Stimulated activated CD4-positive, alpha-beta T cell treated with anti-CD3 and anti-CD28 coated beads, Interleukin-1b, Interleukin-23, amount 100 ng/mL, for 1 hour (primary cell): ENCODE measurements at places on chromosomes 2 and 18.

DNA sequence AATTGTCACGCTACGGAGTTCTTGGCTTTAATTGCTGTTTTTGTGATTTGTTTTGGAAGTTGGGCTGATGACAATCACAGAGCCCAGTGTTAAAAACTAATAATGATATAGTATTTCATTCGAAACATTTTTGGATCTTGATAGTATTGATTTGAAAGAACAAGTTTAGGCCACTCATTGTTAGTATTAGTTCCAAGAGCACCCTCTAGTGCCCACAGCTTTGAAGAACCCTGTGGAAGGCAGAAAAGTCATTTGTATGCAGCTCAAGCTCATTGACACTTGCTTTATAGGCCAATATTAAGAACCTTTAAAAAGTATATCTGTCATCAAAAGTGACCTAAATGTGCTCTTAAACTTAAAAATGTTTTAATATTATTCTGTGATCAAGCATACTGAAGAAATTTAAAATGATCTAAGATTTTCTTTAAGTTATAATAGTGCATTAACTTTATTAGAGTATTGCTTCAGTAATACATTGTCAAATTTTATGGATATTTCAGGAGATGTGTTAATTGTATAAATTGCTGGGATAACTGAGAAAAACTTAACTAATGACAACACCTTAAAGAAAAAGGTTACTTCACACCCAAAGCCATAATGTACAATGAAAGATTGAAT lies 191.0 kb downstream of the GRB14 start:
- no peak for DNase-seq

DNA sequence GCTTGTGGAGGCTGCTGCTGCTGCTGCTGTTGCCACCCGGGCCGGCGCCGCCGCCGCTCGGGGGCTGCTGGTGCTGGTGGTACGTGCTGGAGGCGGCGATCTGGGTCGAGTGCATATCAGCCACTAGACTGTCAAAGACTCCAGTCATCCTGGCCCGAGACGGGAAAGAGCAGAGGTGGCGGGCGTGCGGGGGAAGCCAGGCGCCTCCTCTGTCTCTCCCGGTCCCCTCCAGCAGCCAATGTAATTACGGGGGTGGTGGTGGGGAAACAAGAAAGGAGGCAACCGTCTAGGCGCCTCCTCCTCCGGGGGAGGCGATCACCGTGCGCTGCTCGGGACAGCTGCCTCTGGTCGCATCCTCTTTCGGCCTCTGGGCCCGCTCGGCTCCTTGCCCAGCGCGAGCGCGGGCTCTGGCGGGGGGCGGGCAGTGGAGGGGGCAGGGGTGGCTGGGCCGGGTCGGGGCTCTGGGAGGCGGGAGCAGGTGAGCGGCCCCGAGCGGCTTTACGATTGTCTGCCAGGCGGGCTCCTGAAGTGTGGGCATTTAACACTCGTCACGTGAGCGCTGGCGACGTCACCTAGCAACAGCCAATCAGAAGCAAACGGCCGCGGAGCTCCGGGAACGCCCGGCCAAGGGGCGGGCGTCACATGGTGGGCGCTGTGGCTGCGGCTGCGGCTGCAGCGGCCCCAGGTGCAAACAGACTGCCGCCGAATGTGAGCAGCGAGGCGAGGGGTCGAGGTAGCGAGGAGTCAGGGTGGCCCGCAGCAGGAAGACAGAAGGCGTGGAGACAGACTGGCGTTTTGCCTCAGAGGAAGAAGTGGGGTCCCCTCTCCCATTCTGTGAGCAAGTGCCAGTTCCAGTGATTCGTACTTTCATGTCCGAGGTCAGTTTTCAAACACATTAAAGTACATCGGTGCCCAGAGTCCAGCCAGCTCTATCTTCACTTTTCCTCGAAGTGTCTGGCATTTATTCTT lies at the start of gene DLX2:
Gene DLX2 (minus strand): TSS at position 510 of the 969 bp plus-strand sequence. CDS start 362 bp downstream, at position 148.
- no peak for DNase-seq

- DNase-seq, result no peak
These were observed 32.2 kb downstream of the QPCT start for GRCh38 chr2:37376421-37377186.

DNA sequence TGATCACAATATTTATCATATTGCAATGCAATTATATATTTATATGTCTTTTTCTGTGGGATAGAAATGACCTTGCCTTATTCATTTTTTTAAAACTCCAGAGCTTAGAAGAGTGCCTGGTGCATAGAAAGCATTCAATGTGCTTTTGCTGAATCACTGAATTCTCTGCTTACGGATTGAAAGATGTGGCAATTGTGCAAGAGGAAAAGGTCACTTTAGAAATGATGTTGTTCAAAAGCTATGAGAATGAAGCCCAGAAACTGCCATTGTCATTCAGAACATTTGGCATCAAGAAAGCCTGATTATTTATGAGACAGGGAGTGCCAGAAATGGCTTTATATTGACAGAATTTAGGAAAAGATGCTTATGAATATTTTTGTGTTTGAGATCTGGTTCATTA lies 678.6 kb upstream of the CDH2 start:
- DNase-seq, result no peak

GRCh38 chr2:235146871-235147565 lies 195.2 kb downstream of the SH3BP4 start:
- no peak for DNase-seq

- DNase-seq, result no peak
These were observed 78.8 kb upstream of the ITGB6 start for GRCh38 chr2:160278879-160279177.

GRCh38 chr2:172970660-172971059 lies 105.0 kb upstream of the MAP3K20 start:
- DNase-seq, result no peak

- no peak for DNase-seq
These were observed 101.2 kb downstream of the PTPN4 start for GRCh38 chr2:119860924-119861323.

DNA sequence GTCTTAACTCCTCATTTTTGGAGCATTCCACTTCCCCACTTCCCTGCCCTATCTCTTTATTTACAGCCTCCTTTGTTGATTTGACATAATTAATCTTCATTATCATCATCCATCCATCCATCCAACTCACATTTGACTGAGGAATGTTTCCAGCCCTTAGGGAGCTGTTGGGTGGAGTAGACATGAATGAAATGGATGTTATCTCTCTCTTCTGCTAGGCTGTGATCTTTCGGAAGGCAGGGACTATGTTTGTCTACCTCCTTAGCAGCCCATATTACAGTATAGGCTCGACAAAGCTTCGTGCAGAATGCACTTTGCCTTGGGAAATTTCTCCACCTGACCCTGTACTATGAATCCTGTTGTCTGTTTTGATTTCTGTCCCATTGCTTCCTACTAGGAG lies 7.7 kb upstream of the EFEMP1 start:
- no peak for DNase-seq

GRCh38 chr18:64678048-64678447 lies 529.2 kb upstream of the LINC00305 start:
- DNase-seq, result no peak

- no peak for DNase-seq
These were observed 561.2 kb upstream of the CNTNAP5 start for GRCh38 chr2:123463886-123464285.

GRCh38 chr18:80200932-80201672 lies 46.2 kb downstream of the PARD6G start:
- no peak for DNase-seq

DNA sequence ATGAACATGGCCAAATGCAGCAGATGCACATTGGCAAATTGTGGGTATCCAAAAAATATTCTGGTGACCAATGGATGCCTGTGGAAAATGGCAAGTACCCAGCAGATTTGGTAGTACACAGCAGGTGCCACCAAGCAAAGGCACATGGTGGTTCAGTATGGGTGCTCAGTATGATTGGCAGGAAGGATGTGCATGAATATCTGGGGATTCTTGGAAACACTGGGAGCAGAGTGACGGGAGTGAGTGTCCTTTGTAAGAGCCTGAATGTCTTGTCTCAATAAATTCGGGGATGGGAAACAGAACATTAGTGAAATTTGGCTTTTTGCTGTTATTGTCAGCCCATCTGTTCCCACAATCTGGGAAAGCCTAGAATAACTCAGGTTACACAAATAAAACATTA lies 36.8 kb upstream of the ACADL start:
- no peak for DNase-seq

- no peak for DNase-seq
These were observed 7.9 kb upstream of the CCBE1 start for GRCh38 chr18:59705145-59705544.

DNA sequence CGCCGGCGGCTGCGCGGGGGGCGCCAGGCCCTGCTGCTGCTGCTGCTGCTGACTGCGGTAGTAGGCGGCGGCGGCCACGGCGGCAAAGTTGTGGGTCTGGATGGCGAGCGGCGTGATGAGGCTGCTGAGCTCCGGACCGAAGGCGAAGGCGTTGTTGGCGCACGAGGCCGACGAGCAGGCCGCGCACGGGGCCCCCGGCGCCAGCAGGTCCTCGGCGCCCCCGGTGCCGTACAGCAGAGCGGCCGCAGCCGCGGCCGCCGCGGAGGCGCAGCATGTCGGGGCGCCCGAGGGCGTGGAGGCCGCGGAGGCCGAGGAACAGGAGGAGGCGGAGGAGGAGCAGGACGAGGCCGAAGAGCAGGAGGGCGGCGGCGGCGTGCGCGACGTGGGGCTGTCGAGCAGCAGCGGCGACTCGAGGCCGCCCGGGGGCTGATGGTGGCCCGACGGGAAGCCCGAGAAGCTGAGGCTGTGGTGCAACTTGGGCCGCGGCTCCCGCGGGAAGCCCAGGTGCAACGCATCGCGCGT lies 1.8 kb downstream of the ZFP36L2 start:
- no peak for DNase-seq

DNA sequence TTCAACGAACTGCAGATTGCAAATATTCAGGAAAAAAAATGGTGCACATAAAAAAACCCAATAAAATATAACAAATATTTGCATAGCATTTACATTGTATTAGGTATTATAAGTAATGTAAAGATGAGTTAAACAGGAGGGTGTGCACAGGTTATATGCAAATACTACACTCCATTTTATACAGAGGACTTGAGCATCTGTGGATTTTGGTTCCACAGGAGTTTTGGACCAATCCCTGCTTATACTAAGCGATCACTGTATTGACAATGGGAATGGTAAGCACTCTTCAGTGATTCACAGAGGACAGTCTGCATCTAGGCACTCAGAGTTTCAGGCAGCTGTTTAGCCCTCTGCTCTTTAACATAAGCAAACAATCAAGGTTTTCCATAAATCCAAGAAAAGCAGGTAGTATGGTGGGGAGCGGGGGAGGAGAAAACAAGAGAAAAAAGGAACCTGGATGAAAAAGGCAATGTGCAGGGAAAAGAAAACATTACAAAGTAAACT lies 206.0 kb upstream of the PARD3B start:
- DNase-seq, result no peak

- no peak for DNase-seq
These were observed 163.0 kb downstream of the PRKCE start for GRCh38 chr2:45814488-45814887.

DNA sequence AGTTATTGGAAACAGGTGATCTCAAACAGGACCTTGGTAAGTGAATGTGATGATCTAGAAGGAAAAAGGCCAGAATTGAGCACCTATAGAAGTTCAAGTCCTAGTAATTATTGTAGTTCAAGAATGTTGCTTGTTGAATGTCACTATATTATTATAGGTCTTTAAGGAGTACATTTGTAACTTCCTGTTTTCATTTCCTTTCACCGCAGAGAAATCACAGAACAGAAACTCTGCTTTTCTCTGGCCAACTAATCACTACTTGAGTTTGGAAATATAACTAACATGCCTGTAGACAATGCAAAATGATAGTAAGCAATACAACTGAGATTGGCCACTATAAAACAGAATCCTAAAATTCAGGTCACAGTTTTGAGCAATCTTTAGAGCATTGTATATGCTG lies 61.8 kb upstream of the EFEMP1 start:
- DNase-seq, result no peak

DNA sequence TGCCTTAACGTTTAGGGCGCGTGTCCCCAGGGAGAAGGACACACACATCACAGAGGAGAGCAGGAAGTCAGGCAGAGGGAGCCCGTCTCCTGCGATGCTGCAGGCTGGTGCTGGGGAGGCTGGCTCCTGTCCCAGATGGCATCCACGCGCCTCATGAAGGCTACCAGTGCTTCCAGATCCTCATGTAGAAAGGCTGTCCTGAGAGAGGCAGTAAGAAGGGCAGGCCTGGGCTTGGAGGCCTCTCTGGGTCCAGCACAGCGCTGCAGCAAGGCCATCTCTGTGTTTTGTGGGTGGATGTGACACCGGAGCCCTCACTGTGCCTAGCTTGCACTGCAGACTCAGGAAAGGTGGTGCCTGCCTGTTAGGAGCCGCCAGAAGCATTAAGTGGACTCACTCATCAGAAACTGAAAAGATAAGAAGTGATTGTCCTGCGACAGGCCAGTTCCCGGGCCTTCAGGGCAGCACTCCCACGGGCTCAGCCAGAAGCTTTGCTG lies 62.7 kb downstream of the FAM168B start:
- no peak for DNase-seq

DNA sequence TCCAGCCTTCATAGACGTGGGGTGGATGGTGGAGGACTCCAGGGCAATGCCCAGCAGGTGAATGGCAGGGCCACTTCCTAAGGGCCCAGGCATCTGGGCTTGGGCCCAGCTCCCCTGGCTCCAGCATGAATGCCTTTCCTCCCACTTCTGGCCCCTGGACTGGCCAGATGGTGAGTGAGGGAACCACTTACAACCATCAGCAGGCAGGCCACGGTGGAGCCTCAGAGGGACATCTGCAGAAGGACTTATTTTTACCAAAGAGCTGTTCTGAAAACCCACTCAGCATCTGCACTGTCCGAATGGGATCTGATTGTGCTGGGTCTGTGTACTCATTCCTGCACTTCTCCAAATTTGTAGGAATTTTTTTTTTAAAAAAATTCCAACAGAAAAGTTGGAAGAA lies 69.6 kb downstream of the SNTG2 start:
- no peak for DNase-seq

- DNase-seq, result no peak
These were observed 11.9 kb upstream of the IL1R1 start for GRCh38 chr2:102130647-102130991.

DNA sequence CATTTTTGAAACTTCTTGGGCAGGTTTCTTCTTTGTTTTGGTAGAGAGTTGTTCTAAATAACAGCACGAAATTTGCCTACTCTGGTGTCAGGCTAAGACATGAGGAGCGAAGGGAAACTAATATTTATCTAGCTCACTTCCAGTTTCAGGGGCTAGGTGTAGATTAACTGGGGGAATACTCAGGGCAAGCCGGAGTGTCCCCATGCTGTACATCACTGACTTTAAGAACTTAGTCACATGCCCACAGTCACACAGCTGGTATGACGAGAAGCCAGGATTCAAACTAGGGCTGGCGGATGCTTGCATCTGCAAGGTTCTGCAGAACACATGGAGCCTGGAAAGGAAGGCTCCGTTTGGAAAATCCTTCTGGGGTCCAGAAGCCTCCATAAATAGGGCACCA lies 133.3 kb downstream of the ALPK2 start:
- no peak for DNase-seq

- DNase-seq, result no peak
These were observed 71.0 kb upstream of the TMEFF2 start for GRCh38 chr2:192265751-192266150.
